ENCODE measurements at places on chromosomes 13 and 19. TPM values are rescaled to one million over a fixed set of nuclear protein-coding genes. Genes with fewer than 3 reads are reported as not detected.
A peak's percentile ranks its signal among the peaks of the same experiment; 100 is the strongest.

GRCh38 chr19:47765523-47766358 lies 12.8 kb upstream of the SELENOW start:
- DNase-seq = no peak

- DNase-seq = peak; percentile 75
Measured at GRCh38 chr19:35648017-35648961, at the start of gene COX6B1. Gene COX6B1 (plus strand): TSS chr19:35648323. CDS start chr19:35651244, 2,921 bp downstream.

DNA sequence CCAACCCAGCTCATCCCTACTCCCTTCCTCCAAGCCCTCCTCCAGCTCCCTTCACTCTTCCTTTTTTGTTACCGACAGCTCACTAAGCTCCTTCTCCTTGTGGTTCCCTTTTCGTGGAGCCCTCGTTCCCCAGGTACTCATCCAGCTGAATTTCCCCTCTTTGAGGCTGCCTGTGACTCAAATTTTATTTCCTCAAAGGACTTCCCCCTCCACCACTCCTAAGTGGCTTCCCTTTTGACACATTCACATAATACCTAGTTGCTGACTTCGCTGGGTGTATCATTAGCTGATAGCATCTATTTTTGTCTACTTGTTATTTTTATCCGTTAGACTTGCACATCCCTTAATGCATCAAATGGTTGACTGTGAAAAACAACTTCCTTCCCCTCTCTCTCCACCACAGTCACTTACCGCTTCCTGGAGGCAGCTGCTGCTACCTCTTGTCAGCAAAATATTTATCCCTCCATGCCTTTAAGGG lies 14.5 kb downstream of the FFAR2 start:
- no peak for DNase-seq

- DNase-seq = no peak
Measured at GRCh38 chr13:73089213-73089612, 30.4 kb downstream of the KLF5 start.

DNA sequence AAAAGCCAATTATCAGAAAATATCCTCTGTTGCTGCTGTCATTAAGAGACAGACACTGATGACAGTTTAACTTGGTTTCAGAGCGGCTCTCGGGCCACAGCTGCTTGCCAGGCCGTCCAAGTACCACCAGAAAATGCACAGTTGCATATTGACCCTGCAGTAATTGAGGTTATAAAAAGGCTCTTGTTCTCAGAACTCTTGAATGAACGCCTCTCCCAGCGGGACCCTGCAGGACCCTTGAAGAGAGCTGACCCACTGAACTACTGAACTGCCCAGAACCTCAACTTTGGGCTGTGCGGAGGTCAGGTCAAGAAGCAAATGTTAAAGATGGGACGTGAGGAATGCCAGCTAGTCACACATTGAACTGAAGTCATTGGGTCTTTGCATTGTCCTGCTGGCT lies 1559.0 kb upstream of the SLC10A2 start:
- DNase-seq = no peak

DNA sequence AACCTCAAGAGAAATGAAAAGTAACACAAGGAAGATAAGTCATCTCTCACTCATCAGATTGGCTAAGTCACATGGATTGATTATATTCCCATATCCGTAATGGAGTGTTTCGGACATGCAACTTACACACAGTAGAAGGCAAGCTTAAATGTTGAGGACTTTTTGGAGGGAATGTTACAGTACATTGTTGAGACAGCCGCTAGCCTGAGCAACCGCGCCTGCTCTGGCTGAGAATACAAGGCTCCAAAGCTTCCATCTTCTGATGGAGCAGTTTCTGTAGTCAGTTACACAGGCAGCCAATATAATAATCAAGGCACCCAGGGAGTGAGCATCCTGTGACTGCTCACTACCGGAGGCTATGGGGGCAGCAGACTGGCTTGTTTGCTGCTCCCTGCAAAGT lies 1.0 kb upstream of the CRYL1 start:
- DNase-seq = no peak

DNA sequence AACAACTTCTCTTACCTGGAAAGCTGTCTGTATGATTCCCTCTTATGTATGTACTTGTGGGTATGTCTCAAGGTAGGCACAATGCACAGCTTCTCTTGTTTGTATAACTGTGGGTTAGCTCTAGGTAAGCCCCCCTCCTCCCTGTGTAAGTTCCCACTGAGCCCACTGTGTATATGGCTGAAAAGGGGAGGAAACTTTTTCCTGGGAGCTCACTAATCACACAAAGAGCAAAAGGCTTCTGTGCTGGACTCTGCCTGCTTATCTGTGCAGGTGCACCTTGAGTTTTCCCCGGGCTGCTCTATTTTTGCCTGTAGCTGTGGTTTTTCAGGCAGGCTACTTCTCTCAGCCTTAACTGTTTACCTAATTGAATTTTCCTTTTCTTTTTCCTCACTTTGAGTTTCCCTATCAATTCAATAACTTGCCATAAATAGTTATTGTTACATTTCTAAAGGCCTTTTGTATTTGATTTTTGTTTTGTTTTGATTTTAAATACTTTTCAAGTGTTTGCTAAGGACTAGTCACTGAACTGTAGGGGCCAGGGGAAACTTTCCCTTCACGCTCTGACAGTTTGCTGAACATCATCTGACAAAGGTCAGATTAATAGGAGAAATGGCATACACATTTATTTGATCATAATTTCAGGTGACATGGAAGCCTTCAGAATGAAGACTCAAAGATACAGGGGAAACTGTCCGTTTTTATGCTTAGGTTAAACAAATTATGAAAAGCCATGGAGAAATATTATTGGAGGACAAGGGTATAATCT lies 423.5 kb upstream of the ATXN8OS start:
- DNase-seq = no peak

GRCh38 chr13:79427883-79428282 lies 21.8 kb upstream of the RBM26 start:
- no peak for DNase-seq

DNA sequence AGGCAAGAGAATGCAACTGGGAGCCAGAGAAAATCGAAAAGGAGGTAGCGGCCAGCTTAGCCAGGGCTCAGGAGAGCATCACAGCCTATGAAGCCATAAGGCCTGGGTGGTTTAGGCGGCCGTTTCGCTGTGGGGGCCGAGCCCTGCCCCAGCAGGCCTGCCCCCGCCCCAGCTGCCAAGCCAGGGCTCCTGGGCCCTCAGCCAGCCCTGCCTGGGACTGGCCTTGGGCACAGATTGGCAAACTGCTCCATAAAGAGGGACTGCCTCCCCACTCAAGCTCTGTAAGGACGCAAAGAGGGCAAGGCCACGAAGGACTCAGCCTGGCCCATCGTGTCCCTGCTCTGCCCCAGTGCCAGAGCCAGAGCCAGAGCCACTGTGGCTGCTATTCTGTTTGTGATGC lies 10.2 kb downstream of the ZNF653 start:
- no peak for DNase-seq

GRCh38 chr13:110354715-110355473 lies 47.8 kb downstream of the COL4A2 start:
- no peak for DNase-seq

DNA sequence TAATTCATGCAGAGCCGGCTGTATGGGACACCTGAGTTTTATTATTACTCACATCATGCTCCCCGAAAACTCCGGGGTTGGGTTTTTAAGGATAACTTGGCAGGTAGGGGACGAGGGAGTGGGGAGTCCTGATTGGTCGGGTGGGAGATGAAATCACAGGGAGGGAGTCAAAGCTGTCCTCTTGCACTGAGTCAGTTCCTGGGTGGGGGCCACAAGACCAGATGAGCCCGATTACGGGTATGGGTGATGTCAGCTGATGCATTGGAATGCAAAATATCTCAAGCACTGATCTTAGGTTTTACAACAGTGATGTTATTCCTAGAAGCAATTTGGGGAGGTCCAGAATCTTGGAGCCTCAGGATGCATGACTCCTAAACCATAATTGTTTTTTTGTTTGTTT lies 18.6 kb upstream of the COG3 start:
- DNase-seq = no peak

DNA sequence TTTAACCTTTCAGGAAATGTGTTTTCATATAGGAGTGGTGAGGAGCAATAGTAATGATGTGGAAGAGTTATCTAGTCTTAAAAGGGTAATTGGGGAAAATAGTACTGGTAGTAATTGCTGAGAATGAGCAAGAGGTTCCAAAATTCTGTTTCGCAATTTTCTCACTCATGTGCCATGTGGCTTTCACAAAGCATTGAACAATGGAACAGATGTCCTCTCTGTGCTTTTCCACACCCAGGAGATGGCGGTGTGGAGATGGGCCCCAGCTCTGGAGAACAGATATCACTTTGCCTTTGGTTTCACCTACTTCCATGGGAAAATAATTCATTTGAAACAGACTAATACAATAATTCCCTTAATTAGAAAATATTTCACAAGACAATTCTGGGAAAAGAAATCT lies 170.0 kb upstream of the SLC10A2 start:
- no peak for DNase-seq

GRCh38 chr13:71148396-71148795 lies 718.6 kb downstream of the DACH1 start:
- DNase-seq = no peak

- DNase-seq = no peak
Measured at GRCh38 chr13:63595811-63596210, 2180.2 kb upstream of the PCDH20 start.

- DNase-seq = no peak
Measured at GRCh38 chr19:49398001-49398615, 10.1 kb downstream of the KASH5 start.

GRCh38 chr13:24842549-24843274 lies 78.7 kb downstream of the RNF17 start:
- no peak for DNase-seq

- DNase-seq = no peak
Measured at GRCh38 chr13:81382246-81382645, 1041.3 kb upstream of the SPRY2 start.

- no peak for DNase-seq
Measured at GRCh38 chr19:13381827-13382632, 124.2 kb downstream of the CACNA1A start.

GRCh38 chr13:20709782-20710181 lies 6.3 kb downstream of the IL17D start:
- DNase-seq = no peak

DNA sequence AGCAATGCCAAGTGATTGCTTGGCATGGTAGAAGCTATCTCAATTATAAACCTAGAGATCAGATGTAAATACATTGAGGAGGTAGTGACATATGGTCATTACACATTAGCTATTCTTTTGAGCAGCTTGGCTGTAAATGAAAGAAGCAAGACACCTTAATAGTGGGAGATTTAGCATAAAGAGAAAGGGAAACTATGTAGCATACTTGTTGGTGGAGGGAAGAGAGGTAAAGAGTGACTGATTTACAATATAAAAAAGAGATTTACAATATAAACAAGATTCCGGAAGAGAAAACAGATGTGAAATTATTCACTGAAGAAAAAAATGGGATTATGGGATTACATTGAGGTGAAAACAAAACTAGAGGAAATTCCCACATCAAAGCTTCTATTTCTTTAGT lies 2009.6 kb downstream of the OLFM4 start:
- DNase-seq = no peak

DNA sequence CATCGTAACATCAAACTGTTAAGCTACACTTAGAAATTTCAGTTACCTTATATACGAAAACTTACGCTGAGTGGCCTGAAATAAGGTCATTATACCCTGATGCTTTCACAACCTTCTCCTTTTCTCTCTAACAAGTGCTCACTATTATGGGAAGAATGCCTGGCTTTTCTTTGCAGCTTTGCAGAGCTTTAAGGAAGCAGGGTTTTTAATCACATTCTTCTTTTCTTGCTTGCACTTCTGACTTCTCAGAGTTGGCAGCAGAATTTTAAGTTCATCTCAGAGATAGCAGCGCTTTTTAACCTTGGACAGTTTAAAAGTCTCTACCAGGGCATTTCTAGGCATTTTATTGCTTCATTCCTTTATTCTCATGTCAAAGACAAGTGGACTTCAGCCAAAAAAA lies 285.1 kb downstream of the SPRY2 start:
- no peak for DNase-seq

GRCh38 chr19:3450796-3451411 lies 29.4 kb downstream of the SMIM24 start:
- DNase-seq = peak; percentile 98

DNA sequence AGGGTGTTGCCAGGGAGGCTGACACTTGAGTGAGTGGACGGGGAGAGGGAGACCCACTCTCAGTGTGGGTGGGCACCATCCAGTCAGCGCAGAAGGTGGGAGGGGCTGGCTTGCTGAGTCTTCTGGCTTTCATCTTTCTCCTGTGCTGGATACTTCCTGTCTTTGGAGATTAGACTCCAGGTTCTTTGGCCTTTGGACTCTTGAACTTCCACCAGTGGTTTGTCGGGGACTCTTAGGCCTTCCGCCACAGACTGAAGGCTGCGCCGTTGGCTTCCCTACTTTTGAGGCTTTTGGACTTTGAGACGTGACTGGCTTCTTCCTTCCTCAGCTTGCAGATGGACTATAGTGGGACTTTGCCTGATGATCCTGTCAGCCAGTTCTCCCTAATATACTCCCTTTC lies 4.3 kb upstream of the LENG8 start:
- no peak for DNase-seq

DNA sequence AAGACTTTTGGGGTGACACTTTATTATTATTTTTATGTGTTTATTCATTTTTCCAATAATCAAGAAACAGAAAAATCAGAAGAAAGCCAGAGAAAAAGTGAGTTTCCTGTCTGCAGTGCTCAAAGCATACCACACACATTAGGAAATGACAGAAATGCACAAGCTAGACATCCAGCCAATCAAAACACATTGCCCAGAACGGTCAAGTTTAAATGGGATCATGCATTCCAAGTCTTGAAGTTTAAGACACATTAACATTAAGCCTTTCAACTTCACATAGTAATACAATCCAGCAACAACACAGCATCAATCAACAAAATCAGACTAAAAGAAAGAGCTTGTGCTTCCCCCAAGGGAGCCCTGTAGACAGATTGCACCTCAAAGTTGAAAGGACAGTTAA lies 28.7 kb upstream of the MEDAG start:
- DNase-seq = no peak

DNA sequence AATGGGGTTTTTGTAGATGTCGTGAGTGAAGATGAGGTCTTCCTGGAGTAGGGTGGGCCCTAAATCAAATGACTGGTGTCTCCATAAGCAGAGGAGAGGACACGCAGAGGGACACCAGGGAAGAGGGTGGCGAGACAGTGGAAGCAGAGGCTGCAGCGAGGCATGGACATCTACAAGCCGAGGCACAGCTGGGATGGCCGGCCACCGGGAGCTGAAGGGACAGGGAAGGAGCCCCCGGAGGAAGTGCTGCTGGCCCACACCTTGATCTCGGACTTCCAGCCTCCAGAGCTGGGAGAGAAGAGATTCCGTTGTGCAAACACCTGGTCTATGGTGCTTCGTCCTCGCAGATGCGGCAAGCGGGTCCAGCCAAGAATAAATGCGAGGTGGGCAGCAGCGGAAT lies 84.5 kb downstream of the ANKRD10 start:
- no peak for DNase-seq

SAMD4B gene
- 89.1 TPM for total RNA-seq

CD37 gene
- total RNA-seq = not detected

MYH14 gene
- 1.2 TPM for total RNA-seq

OR7D2 gene
- total RNA-seq = 0.35 TPM

GJA3 gene
- 0.39 TPM for total RNA-seq

PRTN3 gene
- total RNA-seq = not detected

VSTM1 gene
- not detected for total RNA-seq

Measured in glomerular endothelial cell (primary cell).